ENCODE measurements at places on chromosomes 16 and 17. TPM values are rescaled to one million over a fixed set of nuclear protein-coding genes. Genes with fewer than 3 reads are reported as not detected.

Gene CHST4
- total RNA-seq = not detected

Gene PROCA1
- total RNA-seq = 0.81 TPM

Gene ASIC2
- total RNA-seq = 0.09 TPM

Gene MRPL10
- 16.8 TPM for total RNA-seq

Gene ASPA
- not detected for total RNA-seq

Gene MPP2
- total RNA-seq = 0.54 TPM

Gene YPEL2
- 44.5 TPM for total RNA-seq

Gene OTOA
- 0.09 TPM for total RNA-seq

Gene HEATR9
- not detected for total RNA-seq

Gene NSF
- total RNA-seq = 32.8 TPM

Gene CCL5
- total RNA-seq = 0.18 TPM

Gene TNFSF12
- 6.1 TPM for total RNA-seq

Gene CDH3
- total RNA-seq = under 0.01 TPM

Gene UBTF
- 47.6 TPM for total RNA-seq

Gene ZDHHC1
- total RNA-seq = 6.0 TPM

Gene GAS7
- total RNA-seq = not detected

Gene GDPD1
- total RNA-seq = 2.5 TPM

Gene AOC3
- under 0.01 TPM for total RNA-seq

Gene OSBPL7
- total RNA-seq = 11.9 TPM

Gene GP1BA
- not detected for total RNA-seq

Gene PRKCB
- not detected for total RNA-seq

Gene TNP2
- total RNA-seq = not detected

Gene SP6
- total RNA-seq = 0.66 TPM

Gene KREMEN2
- not detected for total RNA-seq

Gene ENPP7
- not detected for total RNA-seq

Gene SETD6
- 8.5 TPM for total RNA-seq

Gene KLHL36
- total RNA-seq = 90.9 TPM

Gene GPR139
- not detected for total RNA-seq

Gene CIITA
- total RNA-seq = 0.09 TPM

Gene CD300E
- total RNA-seq = not detected

Gene CDH5
- total RNA-seq = 589 TPM

Gene PLA2G10
- not detected for total RNA-seq

Gene TMEM256
- 102 TPM for total RNA-seq

Gene KRT35
- not detected for total RNA-seq

Gene TPSG1
- not detected for total RNA-seq

Gene SLC6A2
- not detected for total RNA-seq

Gene MFSD6L
- total RNA-seq = not detected

Gene CSH2
- total RNA-seq = not detected

Gene MT1G
- total RNA-seq = not detected

Gene ANKRD11
- total RNA-seq = 52.0 TPM

Gene UBN1
- 26.5 TPM for total RNA-seq

Gene TOX3
- total RNA-seq = not detected

Gene TLCD3B
- total RNA-seq = 0.09 TPM

Gene KRT36
- total RNA-seq = not detected

Gene LGALS9B
- not detected for total RNA-seq

Gene KRTAP3-2
- not detected for total RNA-seq

Gene SPNS2
- 4.6 TPM for total RNA-seq

Gene PDILT
- total RNA-seq = not detected

Gene GCGR
- total RNA-seq = not detected

Gene KCNG4
- not detected for total RNA-seq

Gene ABCA10
- total RNA-seq = 0.75 TPM

Gene ZPBP2
- total RNA-seq = not detected

Gene MIEF2
- total RNA-seq = 9.6 TPM

Gene MT1E
- total RNA-seq = 131 TPM

Gene MT4
- not detected for total RNA-seq

Gene DLG4
- 10.3 TPM for total RNA-seq

Gene RBFOX1
- total RNA-seq = not detected

Gene GPRC5B
- total RNA-seq = 28.4 TPM

Gene SPATA32
- under 0.01 TPM for total RNA-seq

All from endothelial cell of coronary artery (primary cell).